ENCODE measurements at places on chromosomes 5 and 9.

DNA sequence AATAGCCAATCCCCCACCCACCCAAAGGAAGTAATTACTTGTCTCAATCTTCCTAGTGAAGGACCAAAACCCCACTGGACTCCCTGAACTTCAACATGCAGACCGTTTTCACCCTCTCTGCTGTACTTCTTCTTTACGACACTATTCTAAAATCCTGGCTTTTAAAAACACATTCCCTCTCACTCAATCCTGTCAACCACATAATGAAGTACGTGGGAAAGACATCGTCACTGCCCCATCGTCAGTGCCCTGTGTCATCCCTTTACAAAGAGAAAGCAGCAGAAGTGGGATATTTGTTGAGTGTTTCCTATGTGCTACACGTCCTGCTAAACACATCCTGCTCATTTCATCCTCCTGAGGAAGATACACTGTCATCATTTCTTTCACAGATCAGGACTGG is 54.2 kb downstream of the MAPKAP1 start:
- DNase-seq = no peak

GRCh38 chr5:139759219-139759721 is 36.3 kb upstream of the PSD2 start:
- DNase-seq = no peak

DNA sequence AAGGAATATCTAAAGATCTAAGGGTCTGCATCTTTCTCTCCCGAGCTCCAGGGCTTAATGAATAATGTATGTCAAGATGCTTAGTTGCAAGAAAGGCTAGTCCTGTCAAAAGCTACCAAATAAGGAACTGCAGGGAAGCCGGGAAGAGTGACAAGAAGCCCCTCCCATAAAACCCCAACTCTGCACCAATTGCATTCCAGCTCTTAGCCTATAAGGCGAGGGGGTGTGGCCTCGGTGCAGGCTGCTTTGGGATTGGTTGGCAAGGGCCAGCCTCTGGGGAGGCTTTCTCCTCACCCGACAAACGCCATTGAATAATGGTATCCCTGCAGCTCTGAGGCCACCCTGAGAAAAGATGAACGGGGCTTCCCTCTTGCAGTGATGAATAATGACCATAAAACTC is 416.9 kb downstream of the RAB3C start:
- no peak for DNase-seq

- no peak for DNase-seq
Measured at GRCh38 chr5:160450164-160450932, 28.7 kb downstream of the PTTG1 start.

DNA sequence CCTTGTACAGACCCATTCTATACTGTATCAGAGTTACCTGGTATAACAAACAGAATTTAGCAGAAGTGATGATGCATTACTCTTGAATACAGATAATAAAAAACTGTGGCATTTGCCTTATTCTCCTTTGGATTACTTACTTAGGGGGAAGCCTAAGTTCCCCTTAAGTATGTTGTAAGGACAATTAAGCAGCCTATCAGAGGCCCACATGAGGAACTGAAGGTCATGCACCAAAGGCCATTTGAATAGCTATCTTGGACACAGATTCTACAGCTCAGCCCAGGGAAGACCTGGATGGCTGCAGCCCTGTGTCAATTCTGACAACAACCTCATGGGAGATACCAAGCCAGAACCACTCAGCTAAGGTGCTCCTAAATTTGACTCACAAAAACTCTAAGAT is 125.2 kb downstream of the RAPGEF6 start:
- DNase-seq = no peak

- no peak for DNase-seq
Measured at GRCh38 chr5:153751251-153751650, 260.8 kb downstream of the GRIA1 start.

DNA sequence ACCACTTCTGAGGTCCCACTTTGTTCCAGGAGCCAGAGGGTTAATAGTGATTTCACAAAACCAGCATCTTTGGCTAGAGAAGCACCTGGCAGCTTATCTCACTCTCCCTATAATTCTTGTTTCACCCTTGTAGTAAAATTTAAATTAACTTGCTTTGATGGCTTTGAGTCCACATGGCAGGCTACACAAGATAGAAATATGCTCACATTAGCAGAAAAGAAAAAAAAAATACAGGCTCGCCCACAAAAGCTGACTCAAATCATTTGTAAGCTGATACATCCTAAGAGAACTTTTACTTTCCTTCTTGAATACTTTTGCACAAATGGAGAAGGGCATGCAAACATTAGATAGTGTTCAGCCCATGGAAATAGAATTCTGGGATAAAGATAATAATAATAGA is 36.2 kb downstream of the TNFSF15 start:
- peak; percentile 70 for DNase-seq

DNA sequence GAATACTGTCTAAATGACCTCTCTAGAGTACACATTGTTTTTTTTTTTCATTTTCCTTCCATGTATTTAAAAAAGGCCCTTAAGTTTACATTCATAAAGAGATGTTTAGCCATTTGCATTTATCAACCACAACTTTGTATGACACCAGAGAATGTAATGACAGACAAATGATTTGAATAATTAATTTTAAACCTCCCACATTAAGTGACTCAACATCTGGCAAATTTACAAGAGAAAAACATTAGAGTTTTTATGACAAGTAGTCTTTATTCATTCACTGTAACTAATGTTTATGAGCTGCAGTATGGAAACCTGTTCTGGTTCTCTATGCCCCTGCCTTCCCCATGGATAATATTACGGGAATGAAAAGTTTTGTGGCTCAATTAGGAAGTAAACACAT is 1093.8 kb upstream of the CDH9 start:
- DNase-seq = no peak

DNA sequence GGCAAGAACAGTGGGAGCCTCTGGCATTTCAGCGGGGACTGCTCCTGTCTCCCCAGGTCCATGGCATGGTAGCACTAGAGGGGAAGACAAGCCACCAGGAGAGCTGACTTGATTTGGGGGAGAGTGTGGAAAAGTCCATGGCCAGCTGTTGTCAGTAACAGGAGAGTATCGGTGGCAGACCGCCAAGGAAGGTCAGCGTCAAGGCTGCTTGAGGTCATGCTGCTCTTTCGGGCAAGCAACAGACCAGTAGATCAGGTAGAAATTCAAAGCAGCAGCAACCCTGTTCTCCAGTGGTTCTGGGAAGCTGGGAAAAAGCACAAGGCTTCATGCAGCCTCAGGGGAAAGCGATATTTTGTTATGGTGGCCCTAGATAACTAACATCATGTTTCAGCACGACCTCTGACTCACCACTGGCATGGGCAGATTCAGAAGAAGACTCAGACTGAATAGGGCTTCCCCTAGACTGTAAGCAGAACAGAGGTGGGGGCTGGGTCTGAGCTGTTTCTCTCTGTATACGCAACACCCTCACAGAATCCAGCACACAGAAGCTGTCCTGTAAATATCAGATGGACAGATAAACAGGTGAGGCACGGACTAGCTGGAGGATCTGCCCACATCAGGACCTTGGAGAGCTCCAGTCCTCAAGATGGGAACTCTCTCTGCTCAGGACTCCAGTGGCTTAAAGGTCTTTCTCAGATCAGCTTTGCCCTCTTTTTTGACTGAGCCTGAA is 35.2 kb upstream of the PLEKHG4B start:
- no peak for DNase-seq

DNA sequence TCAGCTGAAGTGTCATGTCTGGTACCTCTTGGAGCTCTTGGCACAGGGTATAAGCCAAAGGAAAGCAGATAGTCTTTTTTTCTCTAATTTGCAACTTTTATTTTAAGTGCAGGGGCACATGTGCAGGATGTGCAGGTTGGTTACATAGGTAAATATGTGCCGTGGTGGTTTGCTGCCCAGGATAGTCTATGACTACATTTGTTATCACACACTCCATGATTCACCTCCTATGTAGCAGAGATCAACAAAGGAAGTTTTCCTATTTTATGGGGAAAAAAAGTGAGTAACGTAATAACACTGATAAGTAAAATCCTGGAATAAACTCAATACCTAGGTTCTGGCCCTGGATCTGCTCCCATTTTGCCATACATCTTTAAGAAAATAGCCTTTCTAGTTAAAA is 234.6 kb downstream of the CAAP1 start:
- DNase-seq = no peak

DNA sequence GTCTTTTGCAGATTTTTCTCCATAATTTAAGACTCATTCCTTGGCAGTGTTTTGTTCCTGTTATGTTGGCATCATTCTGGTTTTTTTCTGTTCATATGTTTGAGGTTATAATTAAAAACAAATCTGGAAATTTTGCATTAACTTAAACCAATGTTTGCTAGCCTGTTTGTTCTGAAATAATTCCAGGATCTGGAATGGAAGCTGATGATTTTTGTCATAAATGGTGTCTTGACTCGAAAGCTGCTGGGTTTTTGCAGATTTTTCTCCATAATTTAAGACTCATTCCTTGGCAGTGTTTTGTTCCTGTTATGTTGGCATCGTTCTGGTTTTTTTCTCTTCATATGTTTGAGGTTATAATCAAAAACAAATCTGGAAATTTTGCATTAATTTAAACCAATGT is 318.7 kb upstream of the IRX4 start:
- no peak for DNase-seq

- no peak for DNase-seq
Measured at GRCh38 chr9:33300546-33300945, 10.2 kb downstream of the NFX1 start.

GRCh38 chr5:66597183-66597757 is 1.1 kb downstream of the MAST4 start:
- DNase-seq = no peak

DNA sequence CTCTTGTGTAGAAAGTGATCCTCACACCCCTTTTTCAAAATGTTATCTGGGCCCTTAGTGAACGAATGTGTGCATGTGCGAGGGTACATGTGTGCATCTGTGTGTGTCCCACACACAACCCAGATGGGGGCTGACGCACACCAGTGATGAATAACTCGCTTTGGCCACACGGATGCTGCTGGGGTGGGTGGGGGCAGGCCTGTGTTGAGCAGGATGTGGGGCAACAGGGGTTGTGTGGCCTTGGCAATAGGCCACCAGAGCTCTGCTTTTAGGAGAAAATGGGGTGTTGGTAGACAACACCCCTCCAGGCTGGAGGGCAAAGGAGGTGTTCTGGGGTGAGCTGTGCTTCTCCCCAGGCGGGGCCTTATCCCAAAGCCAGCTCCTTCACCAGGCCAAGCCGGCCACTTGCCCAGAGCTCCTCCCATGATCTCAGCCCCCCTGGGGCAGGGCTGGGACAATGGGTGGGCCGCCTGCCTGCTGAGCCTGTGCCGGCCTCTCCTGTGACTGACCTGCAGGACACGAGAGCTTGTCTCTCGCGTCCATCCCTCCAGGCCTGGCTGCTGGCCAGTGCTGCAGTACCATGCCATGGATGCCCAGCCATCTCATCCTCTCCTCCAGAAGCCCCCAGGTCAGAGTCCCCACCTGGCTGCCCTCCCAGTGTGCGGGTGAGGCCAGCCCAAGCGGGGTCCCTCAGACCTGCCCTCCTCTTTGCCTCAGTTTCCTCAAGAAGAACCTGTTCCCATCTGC is 1.7 kb downstream of the DBN1 start:
- no peak for DNase-seq

DNA sequence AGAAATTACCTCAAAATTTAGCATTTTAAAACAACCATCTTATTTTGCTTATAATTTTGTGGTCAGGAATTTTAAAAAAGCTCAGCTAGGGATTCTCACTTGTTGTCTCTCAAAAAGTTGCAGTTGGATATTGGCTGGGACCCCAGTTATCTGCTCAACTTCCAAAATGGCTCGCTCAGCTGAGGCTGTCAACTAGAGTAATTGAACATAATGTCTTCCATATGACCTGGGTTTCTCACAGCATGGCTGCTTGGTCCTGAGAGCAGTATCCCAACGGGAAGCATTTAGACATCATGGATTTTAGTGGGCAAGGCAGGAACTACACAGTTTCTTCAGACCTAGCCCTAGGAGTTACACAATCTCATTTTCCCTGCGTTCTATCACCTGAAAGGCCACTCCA is 63.6 kb upstream of the SPEF2 start:
- DNase-seq = no peak

DNA sequence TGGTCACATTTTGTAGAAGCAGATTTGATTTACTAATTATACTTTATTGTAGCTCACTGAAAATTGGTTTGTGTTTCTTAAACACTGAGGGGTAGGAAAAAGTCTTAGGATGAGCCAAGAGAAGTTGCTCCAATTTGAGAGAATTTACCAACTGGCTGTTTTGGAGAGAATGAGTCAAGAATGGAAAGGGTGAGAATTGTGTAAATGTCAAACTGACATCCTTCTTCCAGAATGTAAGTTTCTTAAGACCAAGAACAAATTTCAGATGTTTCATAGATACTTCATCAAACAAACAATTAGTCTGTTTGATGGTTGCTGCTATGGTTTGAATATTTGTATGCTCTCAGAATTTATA is 106.2 kb upstream of the TXNDC8 start:
- no peak for DNase-seq

DNA sequence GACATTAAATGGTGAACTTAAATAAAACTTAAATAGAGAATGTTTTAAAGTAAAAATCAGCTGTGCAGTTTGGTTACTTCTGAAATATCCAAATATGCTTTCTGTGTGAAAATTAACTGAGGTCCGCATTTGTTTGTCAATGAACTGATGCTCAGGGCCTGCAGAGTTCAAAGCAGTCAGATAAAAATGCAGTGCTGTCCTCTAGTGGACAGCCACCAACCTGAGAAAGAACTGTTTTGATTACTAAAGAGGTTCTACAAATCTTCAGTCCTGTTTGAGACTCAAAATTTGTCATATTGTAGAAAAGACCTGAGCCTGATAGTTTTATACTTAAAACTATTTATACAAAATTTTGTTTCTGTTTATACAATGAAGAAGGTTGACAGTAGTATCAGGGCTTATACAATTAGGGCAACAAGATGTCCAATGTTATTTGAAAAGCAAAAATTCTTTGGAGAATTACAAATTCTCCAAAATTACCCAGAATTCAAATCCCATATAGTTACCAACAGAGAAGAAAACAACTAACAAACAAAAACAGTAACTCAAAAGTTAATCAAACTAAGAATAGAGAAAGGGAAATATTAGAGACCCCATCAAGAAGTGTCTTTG is 232.3 kb upstream of the TBCA start:
- DNase-seq = peak; percentile 46

- DNase-seq = no peak
Measured at GRCh38 chr9:14148501-14149103, 165.3 kb downstream of the NFIB start.

GRCh38 chr5:128965011-128965637 is at the start of gene SLC27A6:
TSS of gene SLC27A6 (plus strand) at chr5:128965488. CDS start at chr5:128966138, 650 bp downstream.
- no peak for DNase-seq

GRCh38 chr5:140340605-140341121 is 5.7 kb downstream of the HBEGF start:
- DNase-seq = no peak

DNA sequence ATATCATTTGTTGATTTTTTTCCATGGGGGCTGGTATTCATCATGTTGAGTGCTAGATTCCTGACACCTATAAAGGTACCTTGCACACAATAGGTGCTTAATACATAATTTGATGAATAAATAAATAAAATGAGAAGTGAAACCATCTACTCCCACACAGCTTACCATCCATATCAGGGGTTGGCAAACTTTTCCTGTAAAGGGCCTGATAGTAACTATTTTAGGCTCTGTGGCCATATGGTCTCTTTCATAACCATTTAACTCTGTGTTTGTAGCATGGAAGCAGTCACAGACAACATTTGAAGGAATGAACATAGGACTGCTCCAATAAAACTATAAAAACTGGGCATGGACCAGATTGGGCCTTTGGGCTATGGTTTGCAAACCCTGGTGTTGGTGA is 100.3 kb downstream of the GCNT1 start:
- DNase-seq = no peak

- DNase-seq = no peak
Measured at GRCh38 chr9:20215552-20215951, 406.7 kb downstream of the MLLT3 start.
